Spleen (tissue), 13 donors: ENCODE measurements at places on chromosomes 6 and 20.

DNA sequence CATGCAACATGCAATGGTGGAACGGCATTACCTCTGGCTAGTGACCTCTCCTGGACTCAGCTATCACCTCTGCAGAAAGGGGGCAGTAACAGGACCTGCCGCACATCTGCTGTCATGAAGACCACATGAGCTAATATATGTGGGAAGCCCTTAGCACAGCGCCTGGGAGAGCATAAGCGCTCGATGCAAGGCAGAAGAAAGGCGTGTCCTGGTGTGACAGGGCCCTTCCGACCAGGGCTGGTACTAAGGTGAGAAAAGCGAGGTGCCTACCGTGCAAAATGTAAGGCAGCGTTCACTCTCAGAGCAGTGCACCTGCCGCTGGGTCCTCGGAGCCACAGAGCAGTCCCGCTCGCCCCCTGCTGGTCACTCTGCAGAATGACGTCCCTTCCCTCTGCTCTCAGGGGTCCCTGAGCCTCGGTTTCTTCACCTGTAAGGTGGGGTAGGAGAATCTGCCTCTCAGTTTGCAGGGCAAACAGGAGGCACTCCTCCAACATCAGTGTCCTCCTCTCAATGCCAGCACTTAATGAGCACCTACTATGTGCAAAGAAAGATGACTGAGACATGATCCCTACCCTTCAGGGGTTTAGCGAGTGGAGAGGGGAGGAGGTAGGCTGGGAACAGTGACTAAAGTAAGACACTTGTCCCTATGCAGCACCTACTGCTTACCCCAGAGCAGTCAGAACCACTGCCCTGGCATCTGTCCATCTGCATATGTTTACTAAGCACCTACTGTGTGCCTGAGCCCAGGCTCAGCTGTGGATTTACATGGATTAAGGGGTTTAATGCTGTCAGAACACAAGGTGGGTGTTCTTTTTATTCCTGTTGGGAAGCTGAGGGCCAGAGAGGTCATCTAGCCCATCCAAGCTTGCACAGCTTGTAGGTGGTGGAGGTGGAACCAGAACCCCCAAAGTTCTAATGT is 41.1 kb upstream of the PTGIS start:
- DNase-seq: peak; percentile 93

GRCh38 chr6:127202676-127203075 is 64.0 kb upstream of the RNF146 start:
- DNase-seq: no peak

DNA sequence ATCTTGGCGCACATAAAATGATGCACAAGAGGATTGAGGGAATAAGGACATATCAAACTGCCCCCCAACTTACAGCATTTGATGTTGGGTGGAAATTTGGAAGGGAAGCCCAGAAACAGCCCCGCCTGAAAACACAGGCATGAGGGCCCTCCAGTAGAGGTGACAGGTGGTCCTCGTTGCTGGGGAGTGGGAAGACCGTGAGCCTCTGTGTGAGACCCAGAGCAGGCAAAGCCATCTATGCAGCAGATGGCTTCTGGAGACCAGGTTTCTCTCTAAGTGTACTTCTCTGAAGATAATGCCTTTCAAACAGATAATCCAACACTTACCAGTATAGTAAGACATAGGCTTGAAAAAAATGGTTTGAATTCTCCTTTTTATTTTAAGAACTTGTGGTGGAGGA is 132.2 kb upstream of the INSM1 start:
- no peak for DNase-seq

- DNase-seq: no peak
These were observed 307.2 kb downstream of the FRK start for GRCh38 chr6:115753446-115753845.

- DNase-seq: no peak
These were observed 73.7 kb upstream of the ESR1 start for GRCh38 chr6:151733680-151734320.

DNA sequence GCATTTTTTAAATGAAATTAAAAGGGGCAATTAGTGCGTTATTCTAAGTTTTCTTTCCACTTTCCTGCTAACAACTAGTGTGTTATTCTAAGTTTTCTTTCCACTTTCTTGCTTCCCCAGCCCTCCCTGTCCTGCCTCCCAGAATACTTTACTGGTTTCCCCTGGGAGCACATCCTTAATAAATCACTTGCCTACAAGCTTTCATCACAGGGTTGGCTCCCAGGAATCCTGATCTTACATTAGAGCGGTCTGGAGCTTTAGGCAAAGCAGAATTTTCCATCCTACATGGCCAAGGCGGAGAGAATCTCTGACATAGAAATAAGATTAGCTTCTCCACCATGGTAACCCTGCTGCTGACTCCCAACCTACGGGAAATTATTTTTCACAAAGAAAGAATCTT is 150.4 kb downstream of the BFSP1 start:
- DNase-seq: no peak

DNA sequence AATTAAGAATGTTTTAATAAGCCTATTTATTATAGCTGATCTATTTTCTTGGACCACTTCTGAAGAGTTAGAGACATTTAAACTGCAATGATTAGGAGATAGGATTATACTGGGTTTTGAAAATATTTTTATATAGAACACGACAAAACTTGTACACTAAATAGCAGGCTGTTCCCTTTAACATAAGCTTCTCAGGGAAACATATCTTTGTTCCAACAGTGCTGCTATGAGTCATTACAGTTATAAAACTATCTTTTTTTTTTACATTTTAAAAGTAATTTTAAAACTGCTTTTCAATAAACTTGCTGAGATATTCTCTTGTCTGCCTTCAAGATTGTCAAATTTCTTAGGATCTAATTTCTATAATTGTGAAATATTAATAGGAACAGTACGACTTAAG is 389.1 kb downstream of the ARHGAP18 start:
- no peak for DNase-seq

DNA sequence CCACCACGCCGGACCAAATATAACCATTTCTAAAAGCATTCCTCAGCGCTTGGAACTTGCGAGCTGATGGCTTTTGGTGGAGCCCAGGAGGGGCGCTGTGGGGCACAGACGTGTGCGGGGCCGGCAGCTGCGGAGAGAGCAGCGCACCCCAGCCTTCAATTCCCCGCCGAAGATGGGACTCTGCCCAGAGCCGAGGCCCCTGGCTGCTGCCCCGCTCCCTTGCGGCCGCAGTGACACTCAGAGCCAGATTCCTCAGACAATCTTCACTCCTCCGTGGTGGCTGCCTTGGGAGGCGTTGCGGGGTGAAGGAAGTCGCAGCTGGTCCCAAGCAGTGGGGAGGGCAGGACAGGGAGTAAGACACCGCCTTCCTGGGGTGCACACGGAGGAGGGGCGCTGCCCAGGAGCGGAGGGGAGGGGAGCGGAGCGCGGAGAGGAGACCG is 87.7 kb downstream of the TMEM242 start:
- peak; percentile 82 for DNase-seq

DNA sequence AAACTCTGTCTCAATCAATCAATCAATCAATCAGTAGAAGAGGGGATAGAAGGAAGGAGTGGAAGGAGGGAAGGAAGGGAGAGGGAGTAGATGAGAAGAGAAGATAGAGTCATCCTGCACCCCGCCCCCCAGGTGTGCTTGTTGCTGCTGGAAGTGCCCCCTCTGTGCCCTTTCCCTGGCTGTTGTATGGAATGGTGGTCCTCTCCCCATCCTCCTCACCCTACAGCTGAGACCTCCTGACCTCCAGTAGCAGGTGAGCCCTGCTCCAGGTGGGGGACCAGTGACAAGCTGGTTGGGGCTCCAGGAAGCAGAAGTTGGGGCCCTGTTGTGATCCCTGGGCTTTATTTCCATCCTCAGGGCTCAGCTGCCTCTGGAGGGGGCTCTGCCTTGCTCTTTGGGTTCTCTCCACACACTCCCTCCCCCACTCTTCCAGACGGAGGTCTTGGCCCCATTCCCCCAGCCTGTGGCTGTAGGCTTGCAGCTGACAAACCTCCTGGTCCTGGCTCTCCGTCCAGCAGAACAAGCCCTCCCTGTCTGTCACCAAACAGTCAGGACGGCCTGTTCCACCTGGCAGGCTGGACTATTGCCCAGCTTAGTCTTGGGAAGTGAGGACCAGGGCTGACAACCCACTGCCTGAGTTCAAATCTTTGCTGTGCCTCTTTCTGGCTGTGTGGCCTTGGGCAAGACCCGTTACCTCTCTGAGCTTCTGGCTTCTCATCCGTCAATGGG is 26.0 kb upstream of the SCRT2 start:
- DNase-seq: peak; percentile 28

GRCh38 chr6:89610149-89610642 is 28.4 kb downstream of the LYRM2 start:
- peak; percentile 91 for DNase-seq

GRCh38 chr6:40419377-40419776 is 167.8 kb downstream of the LRFN2 start:
- no peak for DNase-seq

GRCh38 chr6:24430086-24430485 is 27.4 kb downstream of the MRS2 start:
- DNase-seq: no peak

- no peak for DNase-seq
These were observed 192.5 kb upstream of the MAN1A1 start for GRCh38 chr6:119542037-119542436.

GRCh38 chr20:31497838-31498540 is 16.3 kb upstream of the HM13 start:
- no peak for DNase-seq

DNA sequence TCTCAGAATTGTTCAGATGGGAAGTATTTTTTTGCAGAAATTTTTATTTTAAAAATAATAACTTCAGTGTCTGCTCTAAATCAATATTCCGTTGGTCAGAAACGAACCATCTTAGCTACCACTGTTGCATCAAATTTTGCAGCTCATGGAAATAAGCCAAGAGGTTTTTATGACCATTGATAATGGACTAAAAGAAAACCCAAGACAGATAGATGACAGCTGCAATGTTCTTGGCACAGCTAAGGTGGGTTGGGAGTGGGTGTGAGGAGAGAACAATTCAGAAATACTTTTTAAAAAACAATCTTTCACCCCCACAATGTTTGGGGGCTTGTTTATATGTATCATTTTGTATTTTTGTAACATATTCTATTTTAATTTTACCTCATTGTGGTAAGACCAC is 121.1 kb downstream of the PDE7B start:
- DNase-seq: no peak

- no peak for DNase-seq
These were observed 7.0 kb downstream of the UBD start for GRCh38 chr6:29552512-29553051.

DNA sequence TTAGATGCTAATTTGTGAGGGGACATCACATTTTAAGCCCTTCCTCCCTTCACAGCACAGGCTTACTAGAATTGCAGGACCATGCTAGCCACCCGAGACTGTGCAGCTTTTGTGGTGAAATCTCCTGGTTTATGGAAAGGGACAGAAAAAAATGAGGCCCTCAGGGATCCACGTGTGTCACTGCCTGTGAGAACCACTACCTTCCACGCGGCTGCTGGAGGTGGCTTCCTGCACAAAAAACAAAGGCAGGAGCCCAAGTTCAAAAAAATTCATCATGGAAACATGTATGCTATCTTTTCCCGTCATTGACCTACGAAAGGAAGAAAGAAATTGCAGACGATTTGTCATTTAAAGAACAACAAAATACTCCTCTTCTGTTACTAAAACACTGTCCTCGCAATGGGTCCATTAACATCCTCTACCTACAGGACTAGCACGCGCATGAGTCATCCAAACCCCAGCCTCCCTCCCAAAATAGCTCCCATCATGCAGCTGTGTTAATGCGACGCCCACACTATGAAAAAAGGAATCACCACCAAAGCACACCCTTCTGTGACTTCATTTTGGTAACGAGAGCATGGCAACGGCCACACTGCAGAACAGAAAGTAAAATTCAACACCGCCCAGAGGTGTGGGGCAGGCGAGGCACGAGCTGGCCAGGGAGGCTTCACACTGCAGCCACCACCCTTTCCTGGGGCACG is 45.7 kb downstream of the RAMACL start:
- DNase-seq: no peak

DNA sequence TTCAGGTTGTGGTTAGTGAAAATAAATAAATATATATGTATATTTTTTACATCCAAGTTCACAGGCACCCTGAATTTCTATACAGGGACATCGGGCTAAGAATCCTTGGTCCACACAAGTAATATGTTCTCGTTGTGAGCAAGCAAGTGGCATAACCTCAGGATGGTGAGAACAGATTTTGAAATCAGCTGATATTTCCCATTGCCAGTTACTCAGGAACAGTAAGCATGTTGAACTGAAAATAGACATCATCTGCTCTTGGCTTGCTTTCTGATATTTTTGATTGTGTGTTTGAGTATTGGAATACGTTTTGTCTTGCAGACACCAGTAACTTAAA is 87.7 kb downstream of the TRMT6 start:
- DNase-seq: no peak

DNA sequence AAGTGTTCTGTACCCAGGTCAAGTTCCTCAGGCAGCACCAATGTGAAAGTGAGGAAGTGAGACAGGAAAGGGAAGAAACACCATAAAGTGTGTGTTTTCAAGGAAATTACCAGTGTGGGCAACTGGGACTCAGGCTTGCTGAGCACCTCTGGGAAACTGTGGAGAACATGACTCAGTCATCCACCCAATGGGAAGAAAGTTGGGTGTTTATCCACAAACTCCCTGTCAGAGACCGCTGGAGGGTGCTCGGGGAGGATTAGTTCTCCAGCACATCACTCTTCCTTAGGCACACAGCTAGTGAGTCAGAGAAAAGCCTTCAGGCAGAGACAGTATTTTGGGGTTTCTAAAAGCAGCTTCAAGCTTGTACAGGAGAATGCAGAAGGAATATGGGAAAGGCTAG is 93.6 kb downstream of the PCSK2 start:
- no peak for DNase-seq

DNA sequence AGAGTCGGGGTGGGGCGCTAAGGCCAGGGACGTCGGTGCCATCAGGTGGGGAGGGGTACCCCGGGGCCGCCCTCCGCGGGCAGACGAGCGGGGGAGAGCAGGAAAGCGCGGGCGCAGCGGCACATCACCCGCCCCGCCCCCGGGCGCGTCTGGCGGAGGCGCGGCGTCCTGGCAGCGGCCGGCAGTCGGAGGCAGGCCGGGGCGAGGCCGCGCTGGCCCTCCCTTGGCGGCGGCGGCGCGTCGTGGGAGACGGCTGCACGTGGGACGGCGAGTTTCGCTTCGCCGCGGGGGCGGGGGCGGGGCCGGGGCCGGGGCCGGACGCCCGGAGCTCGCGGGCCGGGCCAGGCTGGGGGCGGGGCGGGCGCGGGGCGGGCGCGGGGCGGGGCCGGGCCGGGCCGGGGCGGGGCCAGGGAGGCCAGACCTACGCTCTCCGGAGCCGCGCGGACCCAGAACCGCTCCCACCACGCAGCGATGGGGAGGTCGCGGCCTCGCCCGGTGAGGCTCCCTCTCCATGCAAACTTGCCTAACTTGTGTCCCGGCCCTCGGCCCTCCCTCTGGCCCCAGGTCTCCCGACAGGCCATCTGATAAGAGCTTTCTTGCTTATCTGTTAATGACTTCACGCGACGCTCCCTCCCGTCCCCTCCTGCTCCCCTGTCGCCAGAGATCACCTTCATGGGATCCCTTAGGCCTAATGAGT is 12.5 kb downstream of the ITPR3 start:
- peak; percentile 91 for DNase-seq

- DNase-seq: no peak
These were observed 53.4 kb downstream of the EDN1 start for GRCh38 chr6:12343440-12344162.
